ENCODE measurements at places on chromosomes 3 and 15. TPM values are rescaled to one million over a fixed set of nuclear protein-coding genes. Genes with fewer than 3 reads are reported as not detected.

- DNase-seq: no peak
Observed at GRCh38 chr15:68618908-68619698, 40.3 kb downstream of the CORO2B start.

The OR5K2 gene
- total RNA-seq: not detected

The SORD gene
- 6.3 TPM for total RNA-seq

DNA sequence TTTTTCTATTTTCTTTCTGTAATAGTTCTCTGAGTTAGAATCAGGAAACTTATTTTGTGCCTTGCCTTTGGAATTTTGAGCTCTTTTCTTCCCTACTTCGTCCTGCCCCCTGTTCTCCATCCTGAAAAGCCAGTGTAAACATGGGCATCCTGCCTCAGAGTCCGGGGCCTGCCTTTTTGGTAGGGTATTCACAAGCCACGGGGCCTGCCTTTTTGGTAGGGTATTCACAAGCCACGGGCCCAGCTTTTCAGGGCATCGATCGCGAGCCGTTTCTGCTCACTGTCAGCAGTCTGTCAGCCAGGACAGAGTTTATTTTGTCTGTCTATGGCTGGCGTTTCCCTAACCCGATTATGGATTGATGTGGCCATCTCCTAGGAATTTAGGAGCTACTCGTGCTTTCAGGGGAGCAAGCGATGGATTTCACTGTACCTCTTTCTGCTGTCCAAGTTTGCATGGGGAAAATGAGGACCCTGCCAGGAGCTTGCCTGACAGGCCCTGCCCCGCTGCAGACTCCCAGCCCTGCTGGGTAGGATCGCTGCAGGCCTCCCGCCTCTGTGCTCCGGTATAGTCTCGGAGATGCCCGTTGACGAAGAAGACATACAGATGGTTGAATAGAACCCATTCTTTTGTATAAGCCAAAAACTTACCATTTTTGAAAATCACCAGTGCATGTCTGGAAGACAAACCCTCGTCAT, 12.8 kb downstream of the SYNM start:
- DNase-seq: peak; percentile 17

DNA sequence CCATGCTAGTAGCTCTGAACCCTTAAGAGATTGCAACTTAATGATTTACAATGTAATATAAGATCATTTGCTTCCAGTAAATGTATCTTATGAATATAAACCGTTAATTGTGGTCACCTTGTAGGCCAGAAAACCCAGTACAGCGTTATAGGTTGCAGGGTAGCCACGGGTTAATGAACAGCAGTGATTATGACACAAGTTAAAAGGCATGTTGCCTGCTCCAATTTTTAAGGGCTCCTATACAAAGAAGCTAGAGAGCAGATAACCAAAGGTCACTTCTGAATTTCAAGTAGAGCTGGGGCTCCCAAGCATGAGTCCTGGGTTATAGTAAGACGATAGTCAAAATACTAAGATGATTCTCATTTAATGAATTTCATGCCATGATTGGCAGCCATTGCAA, 13.5 kb downstream of the GUCA1C start:
- no peak for DNase-seq

The RTP3 gene
- total RNA-seq: not detected

DNA sequence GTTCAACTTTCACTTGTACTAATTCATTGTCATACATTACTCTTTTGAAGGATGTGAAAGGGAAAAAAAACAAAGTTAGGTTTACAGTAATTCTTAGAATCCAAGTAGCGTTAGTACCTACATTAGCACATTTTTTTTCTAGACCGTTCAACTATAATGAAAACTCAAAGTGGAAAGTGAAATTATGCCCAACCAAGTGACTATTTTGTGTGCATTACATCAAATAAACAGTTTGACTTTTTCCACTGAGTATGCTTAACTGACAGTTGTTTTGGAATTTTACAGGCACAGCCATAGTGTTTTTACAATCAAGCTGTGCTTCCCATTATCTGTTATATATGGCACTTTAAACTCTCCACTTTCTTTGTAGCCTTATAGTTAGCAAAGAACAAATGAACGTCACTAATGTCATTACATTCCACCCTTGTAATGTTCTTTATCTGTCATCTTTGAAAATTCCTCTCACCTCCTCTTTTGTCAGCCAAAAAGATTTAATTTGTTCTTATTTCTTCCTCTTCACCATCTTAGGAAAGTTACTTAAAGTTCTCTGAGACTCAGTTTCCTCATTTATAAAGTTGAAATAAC, 142.3 kb upstream of the SOX2 start:
- no peak for DNase-seq

GRCh38 chr3:146501752-146502151, 32.4 kb upstream of the PLSCR2 start:
- no peak for DNase-seq

DNA sequence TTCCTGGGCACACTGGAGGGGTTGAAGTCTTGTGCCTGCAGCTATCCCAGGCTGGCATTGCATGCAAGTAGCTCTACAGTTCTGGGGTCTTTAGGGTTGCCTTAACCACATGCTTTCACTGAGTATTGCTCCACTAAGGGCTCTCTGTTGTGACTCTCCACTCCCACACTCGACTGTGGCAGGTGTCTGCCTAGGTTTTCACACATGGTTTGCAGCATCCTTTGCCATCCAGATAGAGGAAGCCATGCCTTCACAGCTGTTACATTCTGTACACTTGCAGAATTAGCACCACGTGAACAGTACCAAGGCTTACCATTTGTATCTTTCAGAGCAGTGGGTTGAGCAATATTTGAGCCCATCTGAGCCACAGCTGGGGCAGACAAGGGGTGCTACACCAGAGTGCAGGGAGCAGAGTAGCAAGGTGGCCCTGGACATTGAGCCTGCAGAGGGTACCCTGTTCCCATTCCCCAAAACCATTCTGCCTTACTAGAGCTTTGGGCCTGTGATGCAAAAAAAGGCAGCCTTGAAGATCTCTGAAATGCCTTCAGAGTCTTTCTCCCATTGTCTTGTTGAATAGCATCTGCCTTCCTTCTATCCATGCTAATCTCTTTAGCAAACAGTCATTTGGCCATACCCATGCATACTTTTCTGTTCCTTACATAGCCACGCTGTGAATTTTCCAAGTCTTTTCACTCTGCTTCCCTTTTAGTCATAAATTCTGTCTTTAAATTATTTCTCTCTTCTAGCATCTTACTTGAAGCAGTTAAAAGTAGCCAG, 95.2 kb upstream of the PLCL2 start:
- DNase-seq: no peak

The ACTC1 gene
- total RNA-seq: not detected

The GOLGA8O gene
- total RNA-seq: 0.76 TPM

DNA sequence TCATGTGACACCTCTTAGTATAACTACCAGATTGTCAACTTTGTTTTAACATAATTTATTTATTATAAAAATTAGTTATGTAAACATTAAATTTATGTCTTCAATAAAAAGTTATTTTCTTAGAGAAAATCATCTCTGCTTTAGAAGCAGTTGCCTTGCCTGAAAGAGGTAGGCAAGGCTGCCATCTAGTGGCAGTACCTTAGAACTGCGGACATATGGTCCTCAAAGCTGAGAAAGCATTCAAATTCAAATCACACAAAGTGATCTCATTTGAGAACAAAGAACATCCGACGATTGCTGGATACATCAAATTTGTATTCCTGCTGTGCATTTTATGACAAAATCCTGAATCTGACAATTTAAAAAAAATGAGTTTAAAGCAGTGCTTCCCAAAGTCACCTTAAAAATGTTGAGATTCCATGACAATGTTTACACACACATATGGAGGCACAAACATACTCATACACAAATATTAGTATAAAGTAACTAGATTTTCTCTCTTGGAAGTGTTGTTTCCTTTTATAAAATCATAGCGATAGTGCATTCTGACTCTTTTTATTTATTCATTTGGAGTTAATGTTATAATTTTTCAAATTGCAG, 617.4 kb downstream of the CADM2 start:
- DNase-seq: peak; percentile 72

DNA sequence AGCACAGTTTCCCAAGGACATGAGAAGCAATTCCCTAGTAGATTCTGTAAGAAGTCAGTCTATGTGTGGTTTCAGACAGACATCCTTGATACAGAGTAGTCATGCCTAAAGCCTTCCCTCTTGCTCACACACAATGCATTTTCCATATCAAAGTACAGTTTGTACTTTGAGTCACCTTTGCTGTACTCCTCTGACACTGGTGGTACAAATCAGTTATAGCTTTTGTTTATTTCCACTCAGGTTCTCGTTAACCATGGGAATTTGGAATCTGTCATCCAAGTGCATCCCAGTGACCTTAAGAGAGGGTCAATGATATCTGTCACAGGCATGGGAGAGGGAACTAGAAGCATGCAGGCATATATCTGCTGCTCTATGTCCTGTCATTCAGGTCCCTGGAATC, 3.6 kb upstream of the GNB4 start:
- no peak for DNase-seq

The TMEM158 gene
- 5.0 TPM for total RNA-seq

DNA sequence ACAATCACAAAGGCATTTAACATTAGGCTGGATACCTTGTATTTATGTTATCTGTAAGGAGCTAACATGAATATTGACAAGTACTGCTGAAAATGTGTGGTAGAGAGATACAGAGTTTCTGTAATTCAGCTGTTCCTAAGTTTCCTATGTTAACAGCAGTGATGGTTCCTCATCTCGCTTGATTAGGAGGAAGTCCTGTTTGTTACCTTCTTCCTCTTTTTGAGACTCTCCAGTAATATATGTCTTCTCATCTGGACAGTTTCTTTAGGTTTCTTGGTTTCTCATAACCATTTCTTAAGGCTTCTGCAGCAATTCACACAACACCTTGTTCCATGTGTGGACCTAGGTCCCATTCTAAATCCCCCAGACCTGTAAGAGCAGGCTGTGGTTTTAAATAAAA, 11.4 kb upstream of the PEX5L start:
- no peak for DNase-seq

DNA sequence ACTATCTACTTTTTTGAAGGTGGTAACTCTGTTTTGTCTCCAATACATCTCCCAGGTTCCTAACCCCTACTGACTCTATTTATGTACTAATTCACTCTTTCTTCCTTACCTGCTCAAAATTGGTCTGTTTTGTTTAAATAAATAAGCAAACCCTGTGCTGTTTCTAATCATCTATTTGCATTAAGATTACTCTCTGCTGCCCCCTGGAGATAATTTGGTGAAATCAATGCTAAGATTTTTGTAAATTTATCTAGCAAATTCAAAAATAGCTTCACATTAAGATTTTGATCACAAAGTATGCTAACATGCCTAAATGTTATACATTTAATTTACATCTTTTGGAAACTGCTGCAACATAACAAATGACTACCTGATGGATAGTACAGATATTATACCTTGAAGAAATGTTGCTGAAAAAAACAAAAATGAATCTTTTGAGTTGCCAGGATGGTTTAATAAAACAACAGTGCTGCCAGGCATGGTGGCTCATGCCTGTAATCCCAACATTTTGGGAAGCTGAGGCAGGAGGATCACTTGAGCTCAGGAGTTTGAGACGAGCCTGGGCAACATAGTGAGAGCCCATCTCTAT, 4.4 kb upstream of the CD200R1 start:
- no peak for DNase-seq

- DNase-seq: no peak
Observed at GRCh38 chr3:147797095-147797494, 387.9 kb downstream of the ZIC1 start.

Measured in Peyer's patch (tissue), 4 donors.